ENCODE measurements at places on chromosomes 11 and 22.

DNA sequence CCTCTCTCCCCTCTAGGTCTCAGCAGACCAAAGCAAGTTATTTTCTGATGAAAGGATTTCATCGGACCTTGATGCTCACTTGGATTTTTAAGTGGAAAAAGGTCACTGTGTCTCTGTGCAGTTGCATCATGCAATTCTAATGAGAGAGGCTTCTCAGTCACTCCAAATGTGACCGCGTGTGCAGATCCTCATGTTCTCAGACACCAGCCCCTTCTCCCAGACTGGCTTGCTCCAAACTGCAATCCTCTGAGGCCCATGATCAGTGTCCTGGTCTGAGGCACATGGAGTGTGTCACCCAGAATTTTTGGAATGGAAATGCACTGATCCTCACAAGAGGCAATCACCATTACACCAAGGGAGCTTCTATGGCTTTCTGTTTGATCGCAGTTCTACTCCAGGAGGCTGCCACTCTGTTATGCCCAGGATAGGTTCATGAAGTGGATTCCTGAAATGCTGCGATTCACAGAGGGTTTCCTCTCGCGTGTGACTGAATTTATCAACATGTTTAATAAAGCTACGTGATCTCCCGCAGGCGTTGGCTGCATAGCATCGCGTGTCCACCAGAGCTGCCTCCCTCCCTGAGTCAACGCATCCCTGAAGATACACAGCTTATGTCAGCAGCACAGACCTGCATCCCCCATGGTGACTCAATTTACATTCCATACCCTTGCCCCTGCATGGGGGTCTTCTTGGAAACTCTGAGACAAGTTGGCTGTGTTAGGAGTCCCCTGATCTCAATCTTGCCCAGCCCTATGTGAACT lies 544.6 kb upstream of the B3GAT1 start:
- H3K27ac ChIP-seq = no peak overlapping the region
- no peak overlapping the region for H3K4me3 ChIP-seq
- H3K36me3 ChIP-seq = no peaks in the 10 kb centered on the region
- DNase-seq = no peak
- H3K4me1 ChIP-seq = no peaks in the 10 kb centered on the region
- peaks cover 1% of the 10 kb centered on the region for H3K27me3 ChIP-seq

DNA sequence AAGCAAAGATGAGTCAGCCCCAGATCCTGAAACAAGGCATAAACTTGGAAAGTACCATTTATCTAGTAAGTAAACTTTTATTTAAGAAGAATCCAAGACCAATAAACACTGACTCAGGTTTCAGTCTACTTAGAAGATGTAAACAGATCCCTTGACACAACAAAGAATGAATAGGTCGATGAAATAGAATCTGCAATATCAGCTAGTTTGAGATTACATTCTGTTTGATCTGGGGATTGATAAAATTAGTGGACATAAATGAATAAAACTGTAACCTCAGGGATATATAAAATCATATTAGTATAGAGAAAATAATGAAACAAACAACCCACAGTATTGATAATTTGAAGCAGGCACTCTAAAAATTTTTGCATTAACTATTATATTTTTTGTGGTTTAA lies 708.9 kb downstream of the FAM181B start:
- H3K4me1 ChIP-seq = no peaks in the 10 kb centered on the region
- no peak overlapping the region for H3K27ac ChIP-seq
- no peaks in the 10 kb centered on the region for H3K36me3 ChIP-seq
- no peaks in the 10 kb centered on the region for H3K27me3 ChIP-seq

- no peaks in the 10 kb centered on the region for H3K27me3 ChIP-seq
- DNase-seq = no peak
- H3K36me3 ChIP-seq = no peaks in the 10 kb centered on the region
- no peaks in the 10 kb centered on the region for H3K4me1 ChIP-seq
- H3K27ac ChIP-seq = no peak overlapping the region
- H3K4me3 ChIP-seq = no peak overlapping the region
Observed at GRCh38 chr11:71364176-71364671, 84.0 kb downstream of the DHCR7 start.

- H3K36me3 ChIP-seq = no peaks in the 10 kb centered on the region
- H3K4me3 ChIP-seq = no peak overlapping the region
- H3K4me1 ChIP-seq = no peaks in the 10 kb centered on the region
- H3K27me3 ChIP-seq = no peaks in the 10 kb centered on the region
Observed at GRCh38 chr11:91421641-91422040, 803.0 kb upstream of the FAT3 start.

- peaks cover 36% of the 10 kb centered on the region for H3K4me1 ChIP-seq
- DNase-seq = peak; percentile 79
- peak overlapping the region; percentile 66 for H3K27ac ChIP-seq
Observed at GRCh38 chr22:28829358-28830181, 29.2 kb upstream of the XBP1 start.

DNA sequence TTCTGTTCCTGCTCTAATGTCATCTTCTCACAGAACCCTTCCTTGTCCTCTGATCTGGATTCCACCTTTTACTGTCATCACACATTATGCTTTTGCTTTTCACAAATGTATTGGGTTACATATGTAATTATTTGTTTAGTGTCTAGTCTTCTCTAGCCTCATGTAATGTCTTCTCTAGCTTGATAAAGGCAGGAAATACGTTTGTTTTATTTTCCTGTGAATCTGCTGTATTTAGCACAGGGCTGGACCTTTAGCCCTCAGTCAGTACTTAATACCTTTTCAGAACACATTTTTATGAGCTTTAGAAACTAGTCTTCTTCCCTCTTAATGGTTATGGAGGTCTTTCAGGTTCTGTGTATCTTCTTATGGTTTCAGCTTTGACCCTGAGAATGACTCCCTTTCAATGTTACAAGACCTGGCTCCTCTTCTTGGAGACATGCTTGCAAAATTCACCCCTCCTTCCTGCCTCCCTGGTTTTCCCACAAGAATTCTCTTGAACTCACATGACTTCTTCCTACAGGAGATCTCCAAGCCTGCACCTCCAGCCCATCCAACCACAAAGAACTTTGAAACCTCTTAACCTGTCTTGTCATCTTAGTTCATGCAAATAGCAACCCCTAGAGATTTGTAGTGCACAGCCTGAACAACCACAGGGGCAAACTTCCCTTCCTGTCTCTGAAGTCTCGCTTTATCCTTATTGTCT lies 132.7 kb upstream of the DDI1 start:
- H3K4me3 ChIP-seq = no peak overlapping the region
- no peak for DNase-seq
- H3K27ac ChIP-seq = no peak overlapping the region
- H3K27me3 ChIP-seq = no peaks in the 10 kb centered on the region

GRCh38 chr11:75476739-75477613 lies 44.0 kb upstream of the KLHL35 start:
- DNase-seq = no peak
- peaks cover 23% of the 10 kb centered on the region for H3K4me1 ChIP-seq
- H3K36me3 ChIP-seq = peaks cover 5% of the 10 kb centered on the region
- peak overlapping the region; percentile 85 for H3K27ac ChIP-seq
- H3K27me3 ChIP-seq = peaks cover 2% of the 10 kb centered on the region

GRCh38 chr11:120780239-120780638 lies 243.7 kb upstream of the TBCEL start:
- H3K4me1 ChIP-seq = no peaks in the 10 kb centered on the region
- no peak overlapping the region for H3K27ac ChIP-seq
- peaks cover 11% of the 10 kb centered on the region for H3K27me3 ChIP-seq
- no peaks in the 10 kb centered on the region for H3K36me3 ChIP-seq

GRCh38 chr11:107787733-107788132 lies 70.9 kb downstream of the SLC35F2 start:
- no peak overlapping the region for H3K4me3 ChIP-seq
- no peaks in the 10 kb centered on the region for H3K27me3 ChIP-seq
- H3K36me3 ChIP-seq = peaks cover 10% of the 10 kb centered on the region
- no peak for DNase-seq
- H3K4me1 ChIP-seq = peaks cover 17% of the 10 kb centered on the region
- H3K27ac ChIP-seq = no peak overlapping the region

- H3K4me3 ChIP-seq = no peak overlapping the region
- peaks cover 16% of the 10 kb centered on the region for H3K27me3 ChIP-seq
- DNase-seq = no peak
Observed at GRCh38 chr11:119752946-119753345, 23.9 kb upstream of the NECTIN1 start.

GRCh38 chr22:30990690-30991089 lies 21.6 kb downstream of the TUG1 start:
- no peak for DNase-seq
- H3K36me3 ChIP-seq = no peaks in the 10 kb centered on the region
- peaks cover 4% of the 10 kb centered on the region for H3K27me3 ChIP-seq
- no peaks in the 10 kb centered on the region for H3K4me1 ChIP-seq

DNA sequence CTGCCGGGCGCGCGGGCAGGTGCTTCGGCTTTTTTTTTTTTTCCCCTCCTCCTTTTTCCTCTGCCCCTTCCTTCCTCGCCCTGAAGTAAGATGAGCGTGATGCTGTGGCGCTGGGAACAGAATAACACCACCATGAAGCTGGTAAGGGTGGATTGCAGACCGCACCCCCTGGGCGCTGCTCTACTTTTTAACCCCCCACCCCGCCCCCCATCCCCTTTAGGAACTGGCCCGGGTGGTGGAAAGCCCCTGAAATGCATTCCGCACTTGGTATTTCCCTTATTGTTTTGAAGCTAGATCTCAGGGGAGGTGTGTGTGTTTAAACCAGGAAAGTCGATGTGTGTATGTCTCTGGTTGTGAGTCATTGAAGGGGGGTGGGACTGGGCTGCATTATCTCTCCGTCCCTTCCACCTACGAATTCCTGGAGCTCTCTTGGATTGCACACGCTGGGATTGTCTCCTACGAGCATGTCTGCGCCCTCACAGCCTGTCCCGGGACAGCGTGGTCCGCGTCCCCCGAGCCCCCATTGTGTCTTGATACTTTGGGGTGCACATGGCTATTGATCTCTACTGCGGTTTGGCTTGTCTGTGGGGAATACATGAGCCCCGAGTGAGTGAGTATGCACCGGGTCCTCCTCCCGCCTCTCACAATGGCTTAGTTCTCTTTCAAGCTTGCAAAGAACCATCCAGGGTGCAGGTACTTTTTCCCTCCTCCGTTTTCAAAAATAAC lies 64.9 kb downstream of the NAV2 start:
- H3K4me1 ChIP-seq = peaks cover 3% of the 10 kb centered on the region
- H3K27ac ChIP-seq = no peak overlapping the region
- no peak for DNase-seq

DNA sequence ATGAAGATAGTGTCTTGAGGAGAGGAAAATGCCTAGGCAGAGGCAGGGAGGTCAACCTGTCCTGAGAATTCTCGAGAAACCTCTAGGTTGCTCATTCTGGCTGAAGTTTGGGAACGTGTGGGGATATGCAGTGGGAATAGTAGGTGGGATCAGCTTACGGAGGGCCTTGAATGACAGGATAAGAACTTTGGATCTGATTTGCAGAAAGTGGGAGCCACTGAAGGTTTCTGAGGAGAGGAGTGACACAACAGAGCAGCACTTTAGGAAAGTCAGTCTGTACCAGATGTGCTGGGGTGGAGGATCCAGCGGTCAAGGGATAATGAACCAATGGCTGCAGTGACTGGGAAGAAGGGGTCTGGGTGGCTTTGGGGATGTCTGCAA lies 2.4 kb downstream of the CD82 start:
- H3K4me3 ChIP-seq = peak overlapping the region; percentile 88
- DNase-seq = no peak
- H3K27ac ChIP-seq = peak overlapping the region; percentile 83
- no peaks in the 10 kb centered on the region for H3K27me3 ChIP-seq
- peaks cover 17% of the 10 kb centered on the region for H3K36me3 ChIP-seq

- DNase-seq = no peak
- peaks cover 82% of the 10 kb centered on the region for H3K36me3 ChIP-seq
- H3K27ac ChIP-seq = no peak overlapping the region
- no peak overlapping the region for H3K4me3 ChIP-seq
Observed at GRCh38 chr11:59112494-59112893, 5.5 kb downstream of the FAM111B start.

DNA sequence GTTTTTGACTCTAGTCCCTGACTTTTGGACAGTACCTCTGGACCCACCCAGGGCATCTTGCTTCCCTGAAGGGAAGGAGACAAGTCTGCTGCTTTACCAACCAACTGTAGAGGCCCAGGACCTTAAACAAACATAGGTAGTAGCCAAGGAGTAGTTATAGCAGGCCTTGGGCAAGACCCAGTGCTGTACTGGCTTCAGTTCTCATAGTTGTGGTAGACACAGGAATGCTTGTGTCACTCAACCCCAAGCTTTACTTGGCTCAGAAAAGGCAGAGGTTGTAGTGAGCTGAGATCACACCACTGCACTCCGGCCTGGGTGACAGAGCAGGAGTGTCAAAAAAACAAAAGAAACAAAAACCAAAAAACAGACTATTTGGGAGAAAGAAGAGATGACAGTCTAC lies 21.3 kb upstream of the OR52M1 start:
- H3K4me3 ChIP-seq = no peak overlapping the region
- no peak overlapping the region for H3K27ac ChIP-seq
- peaks cover 6% of the 10 kb centered on the region for H3K4me1 ChIP-seq
- DNase-seq = no peak

DNA sequence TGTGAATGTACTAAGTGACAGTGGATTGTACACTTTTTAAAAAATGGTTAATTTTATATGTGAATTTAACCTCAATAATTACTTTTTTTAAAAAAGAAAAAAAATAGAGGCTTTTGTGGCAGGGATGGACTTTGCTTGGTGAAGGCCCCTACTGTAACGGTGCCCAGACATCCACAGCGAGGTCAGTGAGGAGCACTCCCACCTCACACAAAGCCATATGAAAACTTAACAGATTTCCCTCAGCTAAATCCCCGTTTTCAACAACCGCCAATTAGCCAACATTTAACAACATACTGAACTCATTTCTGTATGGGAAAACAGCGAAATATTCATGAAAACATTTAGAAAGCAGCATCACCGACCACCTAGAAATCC lies 642 bp upstream of the C11orf58 start:
- peak overlapping the region; percentile 78 for H3K4me3 ChIP-seq
- H3K27ac ChIP-seq = peak overlapping the region; percentile 82
- peaks cover 14% of the 10 kb centered on the region for H3K4me1 ChIP-seq
- H3K36me3 ChIP-seq = peaks cover 19% of the 10 kb centered on the region
- H3K27me3 ChIP-seq = no peaks in the 10 kb centered on the region
- DNase-seq = no peak

DNA sequence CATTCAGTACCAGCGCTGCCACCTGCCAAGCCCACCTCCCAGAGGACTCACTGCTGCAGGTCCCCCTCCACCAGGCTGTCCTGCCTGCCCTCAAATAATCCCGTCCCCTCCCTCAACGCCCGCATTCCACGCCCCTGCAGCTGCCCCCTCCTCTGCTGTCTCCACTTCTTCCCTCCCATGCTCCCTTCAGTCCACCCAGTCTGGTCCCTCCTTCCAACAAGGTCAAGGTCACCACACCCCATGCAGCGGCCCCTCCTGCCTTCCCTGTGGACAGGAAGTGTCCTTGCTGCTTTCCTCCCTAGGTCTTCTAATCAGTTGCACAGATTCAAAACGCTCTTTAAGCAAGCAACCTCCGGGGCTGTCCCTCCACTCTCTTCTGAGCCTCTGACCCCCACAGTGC lies 12.1 kb downstream of the MACROD1 start:
- H3K4me3 ChIP-seq = no peak overlapping the region
- no peak for DNase-seq
- peaks cover 1% of the 10 kb centered on the region for H3K4me1 ChIP-seq
- H3K36me3 ChIP-seq = no peaks in the 10 kb centered on the region

- no peaks in the 10 kb centered on the region for H3K27me3 ChIP-seq
- peaks cover 28% of the 10 kb centered on the region for H3K36me3 ChIP-seq
- no peak overlapping the region for H3K4me3 ChIP-seq
- H3K4me1 ChIP-seq = peaks cover 7% of the 10 kb centered on the region
Observed at GRCh38 chr11:122861631-122862030, 20.9 kb upstream of the JHY start.

GRCh38 chr11:18384157-18384641 lies 10.2 kb upstream of the LDHA start:
- peaks cover 35% of the 10 kb centered on the region for H3K4me1 ChIP-seq
- DNase-seq = peak; percentile 47
- H3K27ac ChIP-seq = peak overlapping the region; percentile 97
- H3K4me3 ChIP-seq = peak overlapping the region; percentile 73
- no peaks in the 10 kb centered on the region for H3K27me3 ChIP-seq

All from activated naive CD8-positive, alpha-beta T cell treated with anti-CD3 and anti-CD28 coated beads, Interleukin-2, amount 10 ng/mL, durations not matched to agents 7 days and 5 days (primary cell).